ENCODE measurements at places on chromosomes 5 and 9.

- DNase-seq = no peak
Measured at GRCh38 chr9:135719472-135719871, 17.5 kb downstream of the KCNT1 start.

GRCh38 chr9:36847781-36848673 is 186.0 kb downstream of the PAX5 start:
- DNase-seq = peak; percentile 74

- no peak for DNase-seq
Measured at GRCh38 chr5:135456238-135457099, 4.3 kb upstream of the TIFAB start.

GRCh38 chr9:116154976-116155697 is 1.5 kb downstream of the PAPPA start:
- DNase-seq = no peak

- no peak for DNase-seq
Measured at GRCh38 chr9:121216271-121216805, 14.7 kb upstream of the RAB14 start.

- DNase-seq = no peak
Measured at GRCh38 chr9:70510157-70510770, 95.8 kb upstream of the KLF9 start.

- no peak for DNase-seq
Measured at GRCh38 chr9:804026-804425, 37.5 kb upstream of the DMRT1 start.

Measured in NCI-H1694 treated with DMSO at 0.1 percent for 48 hours (cell line).